ENCODE measurements at places on chromosomes 11 and 22.

- DNase-seq, result no peak
Measured at GRCh38 chr11:76661306-76661751, 9.2 kb downstream of the LRRC32 start.

DNA sequence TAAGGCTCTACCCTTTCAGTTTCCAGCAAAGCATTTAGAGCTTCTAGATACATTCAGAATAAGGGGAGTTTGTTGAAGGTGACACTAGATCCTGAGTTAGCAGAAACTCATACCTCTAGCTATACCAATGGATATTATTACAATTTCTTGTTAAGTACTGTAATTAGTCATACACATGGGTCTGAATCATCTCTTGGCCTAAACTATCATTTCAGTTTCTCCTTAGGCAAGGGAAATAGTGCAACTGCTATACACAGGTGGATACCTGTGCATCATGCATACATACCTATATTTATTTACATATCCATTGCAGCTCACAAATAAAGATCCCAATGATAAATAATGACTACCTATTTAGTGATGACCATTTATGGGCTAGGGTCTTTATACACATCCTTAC, 45.1 kb upstream of the PAX6 start:
- DNase-seq, result no peak

DNA sequence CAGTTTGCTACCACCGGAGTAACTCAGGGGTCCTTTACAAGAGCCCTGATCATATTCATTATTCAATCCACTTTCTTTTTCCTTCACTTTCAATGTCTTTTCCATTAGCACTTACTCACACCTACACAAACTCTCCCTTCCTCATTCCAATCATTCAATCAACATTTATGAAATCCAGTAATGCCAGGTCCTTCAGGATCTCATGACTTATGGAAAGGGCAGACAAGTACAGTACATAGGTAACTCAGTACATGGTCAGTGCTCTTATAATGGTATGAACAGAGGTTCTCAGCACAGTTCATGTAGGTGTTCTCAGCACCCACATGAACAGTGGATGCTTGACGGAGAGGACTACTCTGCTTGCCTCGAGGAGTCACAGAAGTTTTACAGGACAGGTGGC, 106.6 kb downstream of the USP35 start:
- DNase-seq, result no peak

GRCh38 chr11:3231851-3232744, at the start of gene MRGPRE:
Gene MRGPRE, minus strand, starts transcription at chr11:3232417. Its CDS starts 3,618 bp downstream, at chr11:3228799.
- peak; percentile 97 for DNase-seq

GRCh38 chr11:8777907-8778767, 95.5 kb downstream of the RPL27A start:
- no peak for DNase-seq
